Activated naive CD8-positive, alpha-beta T cell treated with anti-CD3 and anti-CD28 coated beads for 36 hours (primary cell): ENCODE measurements at places on chromosomes 12 and 14. TPM values are rescaled to one million over a fixed set of nuclear protein-coding genes. Genes with fewer than 3 reads are reported as not detected.

GRCh38 chr12:54968181-54968730 lies 16.3 kb downstream of the TESPA1 start:
- DNase-seq: no peak

DNA sequence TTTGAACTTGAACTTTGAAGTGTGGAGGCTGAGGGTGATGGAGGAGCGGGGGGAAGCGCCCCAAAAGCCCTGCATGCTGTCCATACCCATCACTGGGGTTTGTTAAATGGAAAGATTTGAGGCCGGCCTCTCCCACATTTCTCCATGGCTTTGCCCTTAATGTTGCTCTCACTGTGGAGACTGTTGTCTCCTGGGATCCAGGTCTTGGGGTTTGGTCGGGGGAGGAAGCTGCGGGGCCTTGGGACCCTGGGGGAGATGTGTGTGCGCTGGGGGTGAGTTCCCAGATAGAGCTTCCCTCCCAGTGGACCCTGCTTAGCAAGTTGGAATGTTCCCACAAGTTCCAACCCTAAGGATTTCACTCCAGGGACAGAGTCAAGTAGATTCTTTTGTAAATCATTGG lies 28.0 kb upstream of the LRTM2 start:
- DNase-seq: no peak

Gene GZMB
- 1,284 TPM for total RNA-seq

DNA sequence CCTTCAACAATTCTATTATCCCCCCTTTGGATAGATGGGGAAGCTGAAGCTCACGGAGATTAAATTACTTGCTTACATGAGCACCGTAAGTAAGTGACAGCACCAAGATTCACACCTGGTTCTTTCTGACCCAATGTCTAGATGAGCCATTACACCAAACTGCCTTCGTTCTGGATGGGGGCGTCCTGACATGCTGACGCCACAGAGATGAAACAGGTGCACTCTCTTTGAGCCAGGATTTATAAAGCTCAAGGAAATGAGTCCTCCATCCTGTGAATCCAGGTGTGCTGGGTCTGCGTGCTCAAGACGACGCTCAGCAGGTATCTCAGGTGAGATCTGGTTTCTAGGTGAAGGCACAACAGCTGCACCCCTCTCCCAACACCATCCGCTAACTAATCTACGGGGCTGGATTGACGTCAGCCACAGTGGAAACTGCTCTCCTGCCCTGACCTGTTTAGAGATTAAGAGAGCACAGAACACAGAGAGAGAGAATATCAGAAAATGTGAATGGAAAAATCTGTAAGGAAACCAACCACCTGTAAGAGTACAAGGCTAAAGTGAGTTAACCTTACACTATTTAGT lies 61.6 kb downstream of the KSR2 start:
- DNase-seq: no peak

Gene TAS2R8
- not detected for total RNA-seq

- no peak for DNase-seq
These were observed 71.4 kb upstream of the GNPNAT1 start for GRCh38 chr14:52862632-52863333.

Gene C12orf60
- 2.8 TPM for total RNA-seq

DNA sequence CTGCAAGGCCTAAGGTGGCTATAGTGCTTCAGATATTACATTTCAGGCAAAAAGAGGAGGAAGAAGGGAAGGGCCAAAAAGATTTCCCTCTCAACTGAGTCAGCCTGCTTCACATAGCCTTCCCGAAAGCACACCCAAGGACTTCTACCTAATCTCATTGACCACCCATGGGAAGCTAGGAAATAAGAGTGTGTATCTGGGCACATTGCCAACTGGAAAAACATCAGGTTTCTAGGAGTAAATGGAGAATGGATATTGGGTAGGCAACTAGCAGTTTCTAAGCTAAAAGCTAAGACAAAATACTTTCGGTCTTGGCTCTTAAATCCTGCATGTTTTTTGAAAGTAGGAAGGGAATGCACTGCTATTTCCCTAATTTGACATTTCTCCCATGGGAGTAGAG lies 221.7 kb upstream of the GRIP1 start:
- DNase-seq: no peak

GRCh38 chr12:109737631-109738030 lies 24.0 kb downstream of the FAM222A start:
- no peak for DNase-seq

Gene ZDHHC22
- not detected for total RNA-seq

Gene GRIP1
- 3.4 TPM for total RNA-seq

Gene CISTR
- not detected for total RNA-seq

Gene AQP2
- not detected for total RNA-seq

- no peak for DNase-seq
These were observed 20.2 kb downstream of the UBE3B start for GRCh38 chr12:109497675-109498074.

GRCh38 chr12:122963941-122964265 lies 2.4 kb downstream of the ABCB9 start:
- DNase-seq: no peak

- no peak for DNase-seq
These were observed 352.0 kb downstream of the BCAT1 start for GRCh38 chr12:24596768-24597388.

Gene GALNT16
- 0.56 TPM for total RNA-seq

Gene ATXN3
- total RNA-seq: 30.3 TPM

DNA sequence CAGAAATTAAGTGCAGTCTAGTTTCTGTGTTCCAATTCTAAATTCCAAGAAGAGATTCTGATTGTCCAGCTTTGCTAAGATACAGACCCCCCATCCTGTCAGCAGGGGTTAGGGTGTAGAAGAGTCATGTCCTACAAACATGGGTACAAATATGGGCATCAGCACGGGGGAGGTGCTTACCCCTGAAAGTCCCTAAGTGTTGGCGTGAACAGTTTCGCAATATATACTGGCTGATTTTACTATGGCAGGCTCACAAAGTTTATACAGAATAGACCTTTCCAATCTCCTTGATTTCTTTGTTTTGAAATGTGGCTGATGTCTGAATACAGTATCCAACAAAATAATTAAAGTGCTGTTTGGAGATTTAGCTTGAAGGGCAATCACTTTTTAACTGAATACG lies 71.6 kb upstream of the PPM1H start:
- no peak for DNase-seq

DNA sequence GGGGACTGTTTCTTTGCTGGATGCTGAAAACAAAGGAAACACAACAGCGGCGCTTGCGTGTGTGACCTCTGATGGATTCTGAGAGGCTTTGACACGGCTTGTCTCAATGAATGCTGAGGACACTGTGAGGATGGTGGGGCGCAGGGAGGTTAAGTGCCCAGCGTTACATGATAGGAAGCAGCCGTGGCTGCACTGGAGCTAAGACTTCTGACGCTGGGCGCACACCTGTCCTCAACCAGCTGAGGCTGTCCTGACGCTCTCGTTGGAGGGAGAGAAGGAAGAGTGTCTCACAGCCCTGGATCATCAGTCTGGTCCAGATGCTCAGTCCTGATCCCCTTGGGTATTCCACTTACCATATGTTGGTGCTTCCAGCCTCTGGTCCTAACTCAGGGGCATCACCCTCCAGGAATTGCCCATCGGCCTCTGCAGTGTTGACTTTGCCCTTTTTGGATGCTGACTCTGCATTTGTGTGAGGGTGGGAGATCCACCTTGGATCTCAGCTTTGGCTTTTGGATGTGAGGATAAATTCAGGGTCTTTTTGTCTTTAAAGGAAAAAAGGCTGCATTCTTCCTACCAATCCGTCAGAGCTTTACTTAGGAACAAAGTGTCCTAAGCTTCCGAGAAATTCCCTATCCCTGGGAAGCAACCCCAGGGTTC lies 125.2 kb downstream of the ZNF664 start:
- no peak for DNase-seq

- no peak for DNase-seq
These were observed 29.3 kb upstream of the EIF5 start for GRCh38 chr14:103304706-103305105.

DNA sequence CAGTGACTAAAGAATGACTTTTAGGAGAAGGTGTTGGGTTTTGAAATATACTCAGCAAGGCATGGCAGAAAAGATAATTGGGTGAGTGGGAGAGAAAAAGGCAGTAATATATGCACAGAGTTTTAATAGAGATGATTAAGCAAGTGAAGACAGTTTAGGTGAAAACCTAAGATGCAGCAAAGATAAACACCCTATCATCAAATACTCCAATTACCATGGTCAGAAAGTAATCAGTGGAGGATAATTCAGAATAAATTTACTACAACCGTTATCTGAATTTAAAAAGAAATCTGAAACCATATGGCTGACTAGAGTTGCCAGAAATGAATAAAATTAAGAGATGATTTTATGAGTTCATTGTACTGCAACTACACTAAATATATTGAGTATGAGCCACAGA lies 26.8 kb downstream of the NAA30 start:
- no peak for DNase-seq

Gene RNU4-1
- 829 TPM for total RNA-seq

GRCh38 chr12:121964813-121965643 lies 46.6 kb downstream of the CFAP251 start:
- DNase-seq: no peak

- no peak for DNase-seq
These were observed 13.9 kb upstream of the CEBPE start for GRCh38 chr14:23132970-23133369.

Gene KRT5
- total RNA-seq: not detected

Gene FAM177A1
- total RNA-seq: 35.9 TPM

Gene IL22
- total RNA-seq: 0.31 TPM

Gene COPZ1
- total RNA-seq: 96.3 TPM

Gene RNASE7
- not detected for total RNA-seq

DNA sequence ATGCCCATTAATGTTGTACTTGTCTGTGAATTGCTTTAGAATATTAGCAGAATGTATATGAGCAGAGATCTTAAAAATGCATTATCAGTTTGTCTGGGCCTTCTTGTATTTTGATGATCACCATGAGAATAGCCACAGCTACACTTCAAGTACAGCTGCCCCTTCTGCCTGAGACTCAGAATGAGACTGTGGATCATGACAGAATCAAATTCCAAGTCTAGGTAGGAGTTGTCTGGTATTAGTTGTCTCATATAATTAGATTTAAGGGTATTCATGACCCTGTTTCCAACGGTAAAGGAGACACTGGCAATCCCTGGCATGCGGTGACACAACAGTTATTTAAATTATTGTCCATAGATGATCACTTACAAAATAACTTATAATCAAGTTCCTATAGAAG lies 18.3 kb upstream of the SMIM10L1 start:
- no peak for DNase-seq

Gene KRT3
- not detected for total RNA-seq

- no peak for DNase-seq
These were observed 14.3 kb upstream of the OTUB2 start for GRCh38 chr14:94011795-94012194.

DNA sequence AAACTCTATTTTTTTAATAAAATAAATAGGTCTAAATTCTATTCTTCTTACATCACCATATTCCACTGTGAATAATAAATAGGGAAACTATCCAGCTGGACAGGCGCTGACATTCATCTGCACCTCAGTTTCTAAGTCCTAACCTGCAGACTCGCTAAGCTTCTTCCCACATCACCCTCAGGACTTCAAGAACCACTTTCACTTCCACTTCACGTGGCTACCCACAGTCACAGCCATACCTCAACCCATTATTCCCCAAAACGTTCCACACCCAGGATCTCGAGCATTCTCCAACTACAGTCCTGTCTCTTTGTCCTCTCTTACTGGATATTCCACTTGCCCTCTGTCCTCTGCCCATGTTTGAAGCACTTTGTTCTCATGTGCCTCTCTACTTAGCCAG lies 71.1 kb downstream of the C2CD5 start:
- DNase-seq: no peak

GRCh38 chr12:6539707-6540134 lies 5.4 kb downstream of the GAPDH start:
- peak; percentile 11 for DNase-seq

DNA sequence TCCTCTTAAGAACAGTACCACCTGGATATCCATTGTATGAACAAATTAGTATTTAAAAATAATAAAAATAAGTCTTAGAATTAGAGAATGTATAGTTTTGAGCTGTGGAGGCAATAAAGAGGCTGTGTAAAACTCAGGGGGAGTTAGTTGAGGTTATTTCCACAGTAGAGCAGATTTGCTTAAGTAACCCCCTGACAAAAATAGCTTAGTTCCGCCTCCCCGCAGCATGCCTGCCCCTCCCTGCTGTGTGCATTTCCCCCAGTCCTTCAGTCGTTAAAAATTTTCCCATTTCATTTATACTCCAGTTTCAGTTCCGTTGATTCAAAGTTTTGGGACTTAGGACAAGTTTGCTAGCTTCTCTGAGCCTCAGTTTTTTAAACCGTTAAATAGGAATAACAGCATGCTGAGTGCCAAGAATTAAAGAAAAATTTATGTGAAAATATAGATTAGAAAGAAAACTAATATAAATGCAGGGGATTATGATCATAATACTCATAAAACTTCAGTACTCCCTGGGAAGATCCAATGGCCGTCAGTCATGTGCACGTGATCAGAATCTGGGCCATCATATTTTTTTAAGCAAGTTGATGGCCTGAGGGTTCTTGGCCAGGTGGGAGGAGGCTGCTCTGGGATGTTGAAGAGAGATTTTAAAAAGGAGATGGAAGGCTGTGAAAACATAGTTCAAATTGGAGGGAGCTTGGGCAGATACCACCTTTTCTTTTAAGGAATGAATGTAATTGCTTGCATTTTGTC lies 14.5 kb upstream of the SLC38A2 start:
- no peak for DNase-seq

DNA sequence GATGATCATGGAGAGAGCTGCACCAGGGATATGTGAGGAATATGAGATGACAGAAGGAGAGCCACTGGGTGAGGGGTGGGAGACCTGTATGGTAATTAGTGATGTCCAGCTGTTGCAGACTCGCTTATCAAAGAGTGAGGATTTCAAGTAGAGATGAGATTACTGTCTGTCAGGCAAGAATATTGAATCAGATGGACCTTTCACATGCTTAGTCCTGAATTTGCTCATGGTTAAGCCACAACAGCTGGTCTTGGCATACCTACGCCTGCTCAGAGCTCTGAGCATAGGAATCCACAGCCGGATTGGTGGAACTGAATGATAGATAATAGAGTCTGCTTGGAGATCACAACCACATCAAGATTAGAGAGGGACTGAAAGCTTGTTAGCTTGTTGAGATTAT lies 115.2 kb upstream of the ARHGAP5 start:
- no peak for DNase-seq

DNA sequence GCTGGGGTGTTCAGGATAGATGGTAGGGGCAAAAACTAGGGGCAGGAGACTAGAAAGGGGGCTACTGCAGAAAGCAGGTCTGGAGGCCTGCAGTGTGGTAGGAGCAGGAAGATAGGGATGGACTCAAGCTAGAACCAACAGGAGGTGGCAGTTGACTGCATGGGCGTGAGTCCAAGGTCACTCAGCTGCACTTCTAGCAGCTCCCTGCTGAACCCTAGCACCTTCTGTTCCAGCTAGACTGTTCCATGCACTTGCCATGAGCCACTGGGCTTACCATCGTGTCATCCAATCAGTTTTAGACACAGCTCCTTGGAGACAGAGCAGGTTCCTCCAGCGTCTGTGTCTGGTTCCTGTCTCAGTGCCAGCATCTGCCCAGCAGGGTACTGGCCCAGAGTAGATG lies 11.3 kb upstream of the KRT8 start:
- DNase-seq: no peak

DNA sequence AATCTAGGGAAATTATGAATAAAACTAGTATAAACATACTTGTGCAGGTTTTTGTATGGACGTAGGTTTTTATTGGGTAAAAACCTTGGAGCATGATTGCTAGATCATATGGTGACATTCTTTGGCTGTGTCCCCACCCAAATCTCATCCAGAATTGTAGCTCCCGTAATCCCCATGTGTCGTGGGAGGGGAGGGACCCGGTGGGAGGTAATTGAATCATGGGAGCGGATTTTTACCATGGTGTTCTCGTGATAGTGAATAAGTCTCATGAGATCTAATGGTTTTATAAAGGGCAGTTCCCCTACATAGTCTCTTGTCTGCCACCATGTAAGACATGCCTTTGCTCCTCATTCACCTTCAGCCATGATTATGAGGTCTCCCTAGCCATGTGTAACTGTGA lies 120.9 kb downstream of the FOXA1 start:
- no peak for DNase-seq
